ENCODE measurements at places on chromosomes 11 and 22. TPM values are rescaled to one million over a fixed set of nuclear protein-coding genes. Genes with fewer than 3 reads are reported as not detected.

The CEP164 gene
- 26.2 TPM for total RNA-seq

The ZNRF3 gene
- total RNA-seq = 5.9 TPM

The DDT gene
- total RNA-seq = 80.0 TPM

The CYB5R2 gene
- 17.0 TPM for total RNA-seq

The OR52I1 gene
- total RNA-seq = not detected

The CASP5 gene
- not detected for total RNA-seq

The NFAM1 gene
- total RNA-seq = not detected

The OR56A3 gene
- not detected for total RNA-seq

The KRTAP5-4 gene
- not detected for total RNA-seq

The ISX gene
- not detected for total RNA-seq

The INPP5J gene
- total RNA-seq = 0.79 TPM

The GVQW3 gene
- 0.54 TPM for total RNA-seq

The PPP2R5B gene
- total RNA-seq = 10.2 TPM

The SLC22A6 gene
- total RNA-seq = not detected

The BIK gene
- total RNA-seq = 3.5 TPM

The TRIM51 gene
- not detected for total RNA-seq

The KIF18A gene
- total RNA-seq = 3.1 TPM

The ZBTB44 gene
- total RNA-seq = 34.2 TPM

The FAM227A gene
- total RNA-seq = 3.1 TPM

The FOLH1 gene
- not detected for total RNA-seq

The SEC14L6 gene
- total RNA-seq = not detected

The PHF21B gene
- 0.39 TPM for total RNA-seq

The MMP3 gene
- total RNA-seq = 3.6 TPM

The RTN4R gene
- 2.0 TPM for total RNA-seq

The GAS2 gene
- total RNA-seq = 1.5 TPM

The CLTCL1 gene
- 6.3 TPM for total RNA-seq

The EHD1 gene
- total RNA-seq = 69.1 TPM

The P2RY6 gene
- 8.2 TPM for total RNA-seq

The CPT1B gene
- 3.9 TPM for total RNA-seq

The NOX4 gene
- 1.6 TPM for total RNA-seq

The RASSF10 gene
- 0.39 TPM for total RNA-seq

The OSBP gene
- total RNA-seq = 33.2 TPM

The GNB1L gene
- 4.7 TPM for total RNA-seq

The DDX25 gene
- not detected for total RNA-seq

The GRIK4 gene
- total RNA-seq = not detected

The C11orf87 gene
- total RNA-seq = not detected

The SHANK3 gene
- 1.2 TPM for total RNA-seq

The CARD10 gene
- 16.5 TPM for total RNA-seq

The TPH1 gene
- total RNA-seq = 0.11 TPM

The TECTA gene
- 0.79 TPM for total RNA-seq

The SERPING1 gene
- total RNA-seq = 0.65 TPM

The GSTT2 gene
- 0.79 TPM for total RNA-seq

The ART5 gene
- not detected for total RNA-seq

The KDM4D gene
- total RNA-seq = 0.65 TPM

The FAM181B gene
- 0.65 TPM for total RNA-seq

The PTGDR2 gene
- not detected for total RNA-seq

All from placental epithelial cell (primary cell).